GM23248 (cell line): ENCODE measurements at places on chromosomes 1 and 21.

DNA sequence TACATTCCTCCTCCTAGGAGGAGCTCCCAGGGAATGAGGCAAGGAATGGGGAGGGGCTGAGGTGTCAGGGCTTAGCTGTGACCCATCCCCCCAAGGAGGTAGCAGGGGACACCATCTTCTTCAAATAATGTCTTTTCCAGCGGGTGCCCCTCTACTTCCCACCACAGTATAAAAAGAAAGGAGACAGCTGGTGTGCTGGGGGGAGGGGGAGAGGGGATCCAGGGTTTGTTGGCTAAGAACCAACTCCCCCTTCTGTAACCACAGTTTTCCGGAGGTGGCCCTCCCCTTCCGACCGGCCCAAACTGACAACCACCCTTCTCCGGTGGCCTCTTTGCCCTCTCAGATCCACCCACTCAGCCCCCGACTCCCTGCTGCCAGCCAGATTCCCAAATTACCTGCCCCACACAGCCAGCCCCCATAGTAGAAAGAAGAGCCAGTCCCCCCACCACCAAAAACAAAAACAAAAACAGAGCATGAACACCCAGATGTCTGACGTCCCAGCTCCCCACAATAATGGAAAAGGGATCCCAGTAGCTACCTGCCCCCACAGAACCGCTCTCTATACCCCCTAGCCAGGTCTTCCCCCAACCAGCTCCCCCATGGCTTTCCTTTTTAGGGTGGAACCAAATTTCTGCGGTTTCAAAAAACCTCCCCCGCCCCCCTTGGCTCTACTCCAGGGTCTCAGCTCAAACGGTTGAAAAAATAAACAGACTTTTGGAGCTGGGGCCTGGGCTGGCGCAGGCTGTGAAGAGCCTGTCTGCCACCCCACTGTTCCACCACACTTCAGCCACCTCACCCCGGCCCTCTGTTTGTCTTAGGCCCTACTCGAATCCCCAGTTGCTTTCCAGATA, 2.1 kb downstream of the ARHGEF2 start:
- peak; percentile 79 for DNase-seq

DNA sequence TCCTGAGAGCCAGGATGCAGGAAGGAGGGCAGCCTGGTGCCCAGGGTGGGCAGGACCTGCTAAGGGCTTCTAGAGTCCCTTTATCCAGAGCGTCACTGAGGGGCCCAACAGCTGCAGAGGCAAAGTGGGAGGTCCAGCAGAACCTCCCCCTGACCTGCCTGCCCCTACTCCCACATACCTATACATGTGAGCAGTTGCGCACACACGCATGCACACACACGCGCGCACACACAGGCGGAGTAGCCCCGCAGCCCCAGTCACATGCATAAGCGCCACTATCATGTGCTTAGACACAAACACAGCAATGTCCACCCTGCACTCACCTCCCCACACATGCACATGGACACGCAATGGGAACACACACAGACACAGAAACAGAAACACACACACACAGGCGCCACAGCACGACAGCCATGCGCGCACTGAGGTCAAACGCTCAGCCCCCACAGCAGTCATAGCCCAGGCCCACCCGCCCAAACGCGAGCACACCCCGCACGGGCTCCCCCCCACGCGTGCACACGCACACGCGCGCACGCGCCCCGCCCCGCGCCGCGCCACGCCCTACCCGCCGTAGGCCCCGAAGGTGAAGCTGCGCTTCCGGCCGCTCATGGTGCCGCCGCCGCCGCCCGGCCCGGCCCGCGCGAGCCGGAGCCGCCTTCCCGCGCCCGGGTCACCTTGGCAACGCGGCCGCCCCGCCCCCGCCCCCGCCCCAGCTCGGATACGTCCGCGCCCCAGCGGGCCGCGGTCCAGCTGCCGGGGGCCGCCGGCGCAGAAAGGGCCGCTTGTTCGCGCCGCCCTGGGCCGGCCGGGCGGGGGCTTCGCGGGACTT, 17.7 kb downstream of the RAP1GAP start:
- DNase-seq, result peak; percentile 41

- DNase-seq, result no peak
These were observed 6.9 kb upstream of the SYT14 start for GRCh38 chr1:209931141-209931540.

GRCh38 chr1:182688436-182689205, 4.2 kb upstream of the RGS8 start:
- no peak for DNase-seq

- DNase-seq, result peak; percentile 66
These were observed at the start of gene CD34 for GRCh38 chr1:207910591-207911354. Gene CD34 (minus strand): TSS chr1:207911125. CDS start chr1:207911080, 45 bp downstream.

- no peak for DNase-seq
These were observed 181.4 kb upstream of the L1TD1 start for GRCh38 chr1:62013264-62013663.

- peak; percentile 19 for DNase-seq
These were observed 3.0 kb downstream of the FUBP1 start for GRCh38 chr1:77975907-77976306.

DNA sequence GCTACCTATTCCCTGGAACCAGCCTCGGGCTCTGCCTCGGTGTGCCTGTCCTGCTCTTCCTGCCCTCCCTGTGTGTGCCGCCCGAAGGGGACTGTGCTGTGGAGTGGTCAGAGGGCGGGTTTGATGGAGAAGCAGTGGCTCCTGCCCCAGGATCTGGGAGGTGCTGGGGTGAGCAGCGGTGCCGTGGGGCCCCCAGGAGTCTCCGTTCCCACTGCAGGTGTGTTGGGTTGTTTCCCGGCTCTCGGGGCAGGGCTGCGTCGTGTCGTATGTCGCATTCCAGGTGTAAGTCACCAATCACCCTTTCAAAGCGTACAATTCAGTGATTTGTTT, 32.6 kb upstream of the TTC34 start:
- DNase-seq, result no peak

DNA sequence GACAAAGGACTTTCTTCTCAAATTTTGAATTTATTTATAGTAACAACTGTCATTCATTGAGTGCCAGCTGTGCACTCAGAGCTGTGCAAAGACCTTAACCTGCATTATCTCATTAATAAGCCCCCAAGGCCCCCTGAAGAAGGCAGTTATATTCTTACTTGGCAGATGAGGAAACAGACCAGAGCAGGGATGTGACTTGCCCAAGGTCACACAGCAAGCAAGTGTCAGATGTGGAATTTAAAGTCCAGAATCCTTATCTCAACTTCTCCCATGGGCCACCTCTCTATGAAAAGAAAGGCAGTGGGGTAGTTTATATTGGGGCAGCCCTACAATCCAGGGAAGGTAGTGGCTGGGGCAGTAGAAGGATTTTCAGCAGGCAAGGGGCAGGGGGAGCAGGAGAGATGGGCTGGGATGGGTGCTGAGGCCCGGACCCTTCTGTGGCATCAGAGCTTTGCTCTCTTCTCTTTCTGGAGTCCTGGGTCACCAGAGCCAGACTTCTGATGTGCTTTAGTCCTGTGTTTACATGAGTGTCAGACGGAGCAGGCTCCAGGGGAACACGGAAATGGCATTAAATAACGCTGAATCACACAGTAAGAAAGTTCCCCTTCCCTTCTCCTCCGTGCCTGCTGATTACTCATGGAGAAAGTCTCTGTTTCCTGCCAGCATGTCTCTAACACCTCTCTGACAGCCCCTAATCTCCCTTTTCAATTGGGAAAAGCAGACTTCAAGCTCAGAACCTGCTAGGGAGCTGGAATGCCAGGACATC, 39.5 kb downstream of the EPHB2 start:
- DNase-seq, result peak; percentile 95

- no peak for DNase-seq
These were observed 74.5 kb upstream of the MUTYH start for GRCh38 chr1:45414746-45415145.

GRCh38 chr1:92587445-92587844, 100.7 kb upstream of the GFI1 start:
- DNase-seq, result no peak

DNA sequence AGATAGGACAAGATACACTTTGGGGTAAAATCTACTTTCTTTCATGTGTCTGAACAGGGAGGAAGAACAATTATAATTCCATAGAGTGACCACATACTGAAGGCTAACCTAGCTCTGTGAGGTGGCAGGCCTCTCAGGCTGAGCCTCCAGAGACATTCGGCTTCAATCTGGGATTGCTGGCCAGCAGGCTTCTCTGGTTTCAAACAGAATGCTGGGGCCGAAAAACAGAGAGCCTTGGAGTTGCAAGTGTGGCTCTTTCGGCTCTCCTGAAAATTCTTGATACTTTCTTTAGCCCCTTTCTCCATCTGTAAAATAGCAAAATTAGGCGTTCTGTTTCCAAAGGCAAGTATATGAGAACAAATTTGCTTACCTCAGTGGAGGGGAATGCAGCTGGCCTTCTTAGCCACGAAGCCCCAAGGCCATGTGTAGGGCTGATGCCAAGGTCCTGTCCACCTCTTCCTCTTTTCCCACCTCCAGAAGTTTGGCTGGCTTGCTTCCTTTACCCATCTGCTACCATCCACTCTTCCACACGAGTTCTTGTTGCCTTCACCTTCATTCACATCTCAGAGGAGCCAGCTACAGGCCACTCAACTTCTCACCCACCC, 30.0 kb upstream of the UBE2U start:
- DNase-seq, result no peak

- no peak for DNase-seq
These were observed 319.6 kb downstream of the RRAGC start for GRCh38 chr1:38539931-38540330.

GRCh38 chr1:21904704-21905520, 32.2 kb downstream of the HSPG2 start:
- DNase-seq, result peak; percentile 92

DNA sequence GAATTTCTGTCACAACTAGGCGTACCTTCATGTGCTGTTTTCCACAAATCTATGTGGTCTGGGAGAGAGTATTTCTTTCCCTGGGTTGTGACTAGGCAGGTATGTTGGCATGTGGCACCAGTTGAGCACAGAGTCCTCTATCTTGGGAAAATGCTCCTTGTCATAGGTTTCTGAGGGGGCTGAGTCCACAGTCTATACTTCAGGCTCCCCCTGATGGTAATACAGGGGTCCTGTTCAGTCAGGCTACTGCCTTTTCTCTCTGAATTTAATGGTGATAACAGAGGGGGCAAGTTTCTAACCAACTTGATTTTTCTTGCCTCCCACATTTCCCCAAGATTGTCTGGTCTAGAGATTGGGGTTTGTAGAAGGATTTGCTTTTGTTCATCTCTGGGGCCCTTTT, 35.8 kb downstream of the VANGL1 start:
- no peak for DNase-seq

GRCh38 chr1:44433209-44433608, 28.2 kb downstream of the RNF220 start:
- no peak for DNase-seq

- no peak for DNase-seq
These were observed 21.4 kb upstream of the LRRN2 start for GRCh38 chr1:204706838-204707509.

DNA sequence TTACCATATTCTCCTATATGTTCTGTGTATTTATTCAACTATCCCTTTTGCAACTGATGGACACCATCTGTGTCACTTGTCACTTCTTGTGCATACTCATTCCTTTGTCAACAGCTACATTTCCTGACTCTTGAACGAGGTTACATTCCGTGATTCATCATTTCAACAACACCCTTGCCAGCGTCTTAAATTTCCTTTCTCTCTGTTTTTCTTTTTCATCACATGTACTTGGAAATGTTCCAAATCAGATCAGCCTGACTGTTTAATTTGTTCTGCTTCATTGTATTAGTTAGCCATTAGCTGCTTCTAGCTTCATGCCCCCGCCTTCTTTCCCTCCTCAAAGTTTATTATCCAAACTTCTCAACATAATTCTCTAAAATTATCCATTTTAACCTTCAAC, 173.0 kb downstream of the ADGRL4 start:
- peak; percentile 72 for DNase-seq

- DNase-seq, result peak; percentile 21
These were observed 902 bp downstream of the AP4B1 start for GRCh38 chr1:113903501-113904292.

DNA sequence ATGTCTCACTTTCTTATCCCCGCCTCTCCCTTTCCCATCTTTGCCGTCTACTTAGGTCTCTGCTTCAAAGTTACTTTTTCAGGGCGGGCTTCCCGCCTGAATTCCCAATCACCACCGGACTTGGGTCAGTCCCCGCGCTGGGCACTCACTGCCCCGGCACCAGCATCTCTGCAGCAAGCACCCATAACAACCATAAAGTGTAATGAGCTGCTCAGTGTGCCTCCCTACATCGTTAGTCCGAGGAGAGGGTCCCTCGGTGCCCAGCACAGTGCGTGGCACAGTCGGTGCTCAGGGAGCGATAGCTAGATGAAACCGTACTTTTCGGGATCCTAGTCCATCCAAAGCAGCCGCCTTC, 633 bp upstream of the CTPS1 start:
- no peak for DNase-seq

GRCh38 chr1:59096501-59096900, 200.4 kb upstream of the FGGY start:
- DNase-seq, result no peak

- DNase-seq, result no peak
These were observed 10.3 kb downstream of the BLACAT1 start for GRCh38 chr1:205445646-205445935.

GRCh38 chr1:38487396-38487795, 372.2 kb downstream of the RRAGC start:
- DNase-seq, result no peak

GRCh38 chr1:2166254-2166653, 28.3 kb downstream of the FAAP20 start:
- no peak for DNase-seq

DNA sequence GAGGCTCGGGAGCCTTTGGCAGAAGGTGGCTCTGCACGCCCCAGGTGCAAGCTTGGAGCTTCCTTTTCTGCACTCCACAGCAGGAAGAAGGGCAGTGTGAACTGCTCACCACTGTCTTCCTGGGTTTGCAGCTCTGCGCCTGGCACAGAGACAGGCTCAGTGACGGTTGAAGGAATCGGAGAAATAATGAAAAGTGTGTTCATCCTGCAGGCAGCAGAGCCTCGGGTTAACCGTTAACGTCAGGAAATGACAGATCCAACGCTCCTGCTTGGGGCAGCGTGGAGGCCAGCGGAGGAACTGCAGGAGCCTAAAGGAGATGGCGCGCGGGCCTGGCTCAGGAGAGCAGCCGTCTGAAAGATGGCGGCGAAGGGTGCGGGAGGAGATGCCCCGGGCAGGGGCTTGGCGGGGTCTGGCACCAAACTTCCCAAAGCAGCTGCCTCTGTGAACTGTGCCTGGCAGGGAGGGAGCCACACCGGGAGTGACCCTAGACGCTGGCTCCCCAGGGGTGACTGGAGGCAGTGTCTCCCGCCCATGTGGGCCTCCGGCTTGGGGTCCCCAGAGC, 10.9 kb upstream of the SAMD11 start:
- peak; percentile 71 for DNase-seq

DNA sequence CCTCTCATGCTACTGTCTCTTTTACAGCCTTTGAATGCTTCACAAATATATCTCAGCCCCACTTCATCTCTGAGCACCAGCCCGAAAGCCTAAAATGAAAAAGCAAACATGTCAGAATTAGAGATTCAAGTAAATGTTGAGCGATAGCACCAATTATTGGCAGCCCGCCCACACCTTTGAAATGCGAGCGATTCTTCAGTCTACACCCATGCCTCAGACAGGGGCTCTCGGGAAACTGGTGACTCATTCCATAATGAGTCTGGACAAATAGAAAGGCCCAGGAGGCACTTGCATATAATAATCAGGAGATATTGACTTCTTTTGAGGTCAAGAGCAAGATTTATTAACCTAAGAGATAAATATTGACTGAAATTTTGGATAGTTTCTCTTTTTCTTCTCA, 487.3 kb upstream of the PTBP2 start:
- DNase-seq, result peak; percentile 23
